Lung microvascular endothelial cell (primary cell): ENCODE measurements at places on chromosomes 3 and 15.

GRCh38 chr3:173275740-173276139, 121.8 kb upstream of the NLGN1 start:
- no peak for DNase-seq

- DNase-seq: no peak
Measured at GRCh38 chr3:197615430-197615829, 59.7 kb upstream of the BDH1 start.

DNA sequence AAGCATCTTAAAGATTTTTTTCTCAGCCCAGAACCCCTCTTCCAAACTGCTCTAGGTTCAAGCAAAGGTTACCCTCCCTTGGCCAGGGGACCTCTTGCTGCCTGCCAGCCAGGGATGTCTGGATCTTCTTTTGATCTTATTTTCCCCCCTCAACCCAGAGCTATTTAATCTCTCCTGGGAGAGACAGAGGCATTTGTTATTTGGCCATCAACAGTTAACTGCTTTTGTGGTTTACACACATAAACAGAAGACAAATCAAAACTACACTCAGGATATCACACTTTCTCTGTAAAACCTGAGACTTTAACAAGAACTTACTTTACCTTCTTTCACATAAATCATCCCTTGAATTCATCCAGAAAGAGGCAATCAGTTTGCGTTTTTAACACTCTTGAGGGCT, 272.5 kb downstream of the THSD4 start:
- no peak for DNase-seq

DNA sequence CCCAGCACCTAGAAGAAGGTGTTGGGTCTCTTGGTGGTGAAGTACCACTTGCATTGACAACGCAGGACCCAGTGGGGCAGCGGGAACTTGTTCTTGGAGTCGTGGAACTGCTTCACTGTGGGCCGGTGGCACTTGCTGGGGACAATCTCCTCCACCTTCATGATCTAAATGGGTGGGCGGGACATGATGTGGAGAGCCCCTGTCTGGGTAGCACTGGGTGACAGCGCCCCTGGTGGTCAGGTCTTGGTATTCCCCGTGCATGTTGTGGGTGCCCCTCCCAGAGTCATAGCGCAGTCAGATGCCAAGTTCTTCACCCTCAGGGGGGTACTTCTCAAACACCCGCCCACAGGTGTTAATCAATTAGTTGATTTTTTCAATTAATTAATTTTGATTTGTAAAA, 60.2 kb downstream of the AGBL1 start:
- DNase-seq: no peak

DNA sequence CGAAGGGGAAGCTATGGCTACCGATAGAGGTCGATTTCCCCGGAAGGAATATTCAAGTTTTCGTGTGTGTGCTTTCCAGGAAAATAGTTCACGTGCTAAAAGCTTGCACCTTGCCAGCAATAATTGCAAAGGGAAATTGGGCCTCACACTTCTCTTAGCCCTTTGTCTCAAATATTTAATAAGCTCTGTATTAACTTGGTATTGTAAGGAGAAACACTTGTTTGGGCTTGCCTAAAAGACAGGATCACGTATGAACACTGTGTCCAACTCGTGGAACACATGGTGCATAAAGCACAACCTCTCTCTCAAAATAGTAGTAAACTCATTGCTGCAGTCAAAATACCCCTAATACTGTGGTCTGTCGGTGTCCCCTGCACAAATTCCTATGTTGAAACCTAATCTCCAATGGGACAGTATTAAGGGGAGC, 352 bp upstream of the TMF1 start:
- DNase-seq: no peak

DNA sequence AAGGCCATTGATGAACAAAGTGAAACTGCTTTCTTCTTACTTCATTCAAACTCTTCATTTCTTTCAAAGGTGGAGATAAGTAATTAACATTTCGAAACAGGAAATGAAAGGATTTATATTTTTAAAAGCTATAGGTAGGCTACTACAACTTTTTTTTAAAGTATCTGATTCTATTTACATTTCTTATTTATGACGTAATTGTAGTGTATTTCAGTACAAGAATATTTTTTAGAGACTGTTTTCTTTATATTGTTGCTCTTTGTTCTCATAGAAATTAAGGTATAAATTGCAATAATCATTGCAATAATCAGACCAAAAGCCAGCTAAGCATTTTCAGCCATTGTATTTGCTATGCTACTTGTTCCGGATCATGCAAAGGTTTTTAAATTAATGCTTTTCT, 13.7 kb downstream of the ZFAND6 start:
- DNase-seq: no peak

GRCh38 chr15:95658799-95659198, 671.7 kb upstream of the NR2F2 start:
- DNase-seq: no peak

DNA sequence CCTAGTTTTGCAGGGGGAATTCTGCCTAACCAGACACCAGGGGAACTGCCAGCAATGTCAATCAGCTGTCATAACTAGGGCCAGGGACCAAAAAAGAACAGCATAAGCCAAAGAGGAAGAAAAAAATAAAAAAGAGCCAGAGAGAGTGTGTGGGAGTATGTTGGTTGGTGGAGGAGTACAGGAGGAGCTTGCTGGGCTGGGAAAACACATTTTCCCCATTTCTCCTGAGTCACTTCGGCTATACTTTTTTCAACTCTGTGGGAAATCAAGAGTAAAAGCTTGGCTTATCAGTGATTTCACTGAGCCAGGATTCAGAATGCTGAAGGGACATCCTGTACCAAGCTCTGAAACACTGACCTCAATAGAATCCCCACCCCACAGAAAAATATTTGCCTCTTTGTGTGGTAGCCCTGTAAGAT, 144.7 kb upstream of the DPH6 start:
- DNase-seq: peak; percentile 82

GRCh38 chr3:98974442-98974841, 72.9 kb upstream of the DCBLD2 start:
- no peak for DNase-seq

DNA sequence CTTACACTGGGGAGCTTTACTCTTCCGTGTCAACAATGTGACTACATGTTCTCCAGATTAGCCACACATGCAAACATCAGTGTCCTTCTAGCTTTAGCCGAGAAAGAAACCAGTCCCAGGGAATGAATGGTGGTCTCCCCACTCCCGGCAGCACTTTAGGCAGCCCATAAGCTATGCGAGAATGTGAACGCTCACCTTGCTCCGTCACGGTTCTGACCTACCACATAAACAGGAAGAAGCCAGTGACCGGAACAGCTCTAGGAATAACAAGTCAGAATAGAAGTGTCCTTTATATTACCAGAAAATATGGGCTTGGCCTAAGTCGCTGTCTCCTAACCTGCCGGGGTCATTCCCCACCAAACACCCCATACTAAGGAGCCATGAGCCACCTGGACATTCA, 98.0 kb upstream of the ABHD17C start:
- DNase-seq: no peak

GRCh38 chr15:67906382-67906781, 66.5 kb upstream of the RNU6-1 start:
- peak; percentile 37 for DNase-seq

DNA sequence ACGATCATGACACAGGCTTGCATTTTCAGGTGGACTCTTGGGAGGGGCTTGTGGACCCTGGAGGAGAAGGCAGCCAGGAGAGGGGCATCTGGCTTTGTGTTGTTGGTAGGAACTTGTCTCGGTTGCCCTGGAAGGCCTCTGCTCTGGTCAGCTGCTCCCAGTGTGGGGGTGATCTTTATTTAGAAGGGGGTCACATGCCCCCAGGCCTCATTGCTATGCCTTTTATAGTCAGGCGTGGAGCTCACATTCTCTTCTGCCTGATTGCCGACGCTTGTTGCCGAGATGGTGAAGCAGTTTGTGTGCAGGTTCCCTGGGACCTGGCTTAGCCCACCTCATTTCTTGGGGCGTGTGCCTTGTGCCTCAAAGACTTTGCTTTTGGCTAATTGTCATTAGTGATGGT, 66.6 kb downstream of the IGF1R start:
- DNase-seq: no peak

DNA sequence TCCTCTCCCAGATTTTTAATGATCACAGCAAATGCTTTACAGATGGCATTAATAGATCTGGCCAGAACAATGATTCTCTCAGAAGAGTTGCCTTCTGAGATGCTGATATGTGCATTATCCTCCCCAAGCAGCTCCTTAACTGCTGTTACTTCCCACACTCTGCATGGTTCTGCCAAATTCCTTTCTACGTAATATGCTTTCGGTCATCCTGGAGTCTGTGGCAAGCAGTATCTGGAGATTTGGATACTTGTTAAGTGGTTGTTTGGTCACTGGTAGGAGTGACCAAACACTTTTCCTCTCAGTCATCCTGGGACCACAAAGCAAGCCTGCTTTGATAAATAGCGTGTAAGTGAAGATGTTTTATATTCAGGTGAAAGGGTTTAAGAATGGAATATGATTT, 71.1 kb upstream of the CCNL1 start:
- no peak for DNase-seq

DNA sequence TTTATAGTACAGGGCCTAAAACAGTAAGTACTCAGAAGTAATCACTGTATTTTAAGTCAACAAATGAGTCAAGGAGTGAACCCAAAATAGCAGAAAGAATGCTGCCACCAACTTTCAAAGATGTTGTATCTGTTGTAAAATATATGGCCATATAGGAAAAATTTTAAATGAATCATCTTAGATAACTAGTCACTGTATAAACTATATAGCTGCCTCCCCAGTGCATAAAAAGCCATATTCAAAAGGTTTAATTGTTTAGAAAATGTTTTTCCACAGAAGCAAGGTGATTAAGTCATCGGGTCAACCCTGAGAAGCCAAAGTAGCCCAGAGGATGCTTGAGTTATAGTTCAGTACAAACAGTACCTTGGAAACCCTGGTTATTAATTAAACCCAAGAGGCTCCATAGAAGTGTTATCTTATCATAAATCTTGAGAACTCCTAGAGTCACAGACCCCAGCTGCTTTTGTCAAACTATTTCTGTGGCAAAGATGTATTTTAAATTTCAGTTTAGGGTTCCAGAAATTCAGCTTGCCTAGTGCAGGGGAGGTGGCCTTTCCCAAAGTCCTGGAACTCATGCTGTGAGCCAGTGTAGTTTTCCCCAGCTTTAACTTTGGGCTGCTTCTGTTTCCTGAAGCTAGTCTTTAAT, 39.2 kb downstream of the MBNL1 start:
- DNase-seq: no peak

DNA sequence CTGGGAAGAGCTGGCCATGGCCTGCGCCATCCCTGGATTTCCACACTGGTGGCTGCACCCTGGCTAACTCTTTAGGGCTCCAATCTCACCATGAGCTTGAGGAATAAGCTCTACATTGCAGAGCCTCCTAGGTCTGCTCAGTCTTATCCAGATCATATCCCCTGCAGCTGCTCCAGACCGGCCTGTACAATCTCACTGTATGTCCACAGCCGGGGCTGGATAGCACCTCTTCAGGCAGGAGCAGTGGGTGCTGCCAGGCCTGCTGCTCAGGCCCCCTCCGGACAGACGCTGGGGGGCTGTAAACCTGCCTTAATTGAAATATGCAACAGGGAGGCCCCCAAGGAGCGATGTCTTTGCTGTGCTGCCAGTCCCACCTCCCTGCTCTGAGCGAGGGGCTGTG, 15.6 kb downstream of the INSYN1 start:
- no peak for DNase-seq

GRCh38 chr3:144165482-144165881, 193.9 kb downstream of the DIPK2A start:
- no peak for DNase-seq

DNA sequence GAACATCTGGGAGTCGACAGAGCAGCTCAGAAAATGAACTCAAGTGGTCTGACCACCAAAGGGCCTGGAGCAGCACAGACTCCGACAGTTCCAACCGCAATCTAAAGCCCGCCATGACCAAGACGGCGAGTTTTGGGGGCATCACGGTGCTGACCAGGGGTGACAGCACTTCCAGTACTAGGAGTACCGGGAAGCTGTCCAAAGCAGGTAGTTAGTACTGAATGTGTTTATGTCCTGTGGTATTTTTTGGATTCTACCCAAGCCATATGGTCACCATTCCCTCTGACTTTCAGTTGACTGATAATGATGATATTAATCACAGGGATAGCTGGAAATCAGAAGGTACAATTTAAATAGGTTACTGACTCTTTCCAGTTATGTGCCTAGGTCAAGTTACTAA, 82.3 kb downstream of the ARPP21 start:
- DNase-seq: no peak

DNA sequence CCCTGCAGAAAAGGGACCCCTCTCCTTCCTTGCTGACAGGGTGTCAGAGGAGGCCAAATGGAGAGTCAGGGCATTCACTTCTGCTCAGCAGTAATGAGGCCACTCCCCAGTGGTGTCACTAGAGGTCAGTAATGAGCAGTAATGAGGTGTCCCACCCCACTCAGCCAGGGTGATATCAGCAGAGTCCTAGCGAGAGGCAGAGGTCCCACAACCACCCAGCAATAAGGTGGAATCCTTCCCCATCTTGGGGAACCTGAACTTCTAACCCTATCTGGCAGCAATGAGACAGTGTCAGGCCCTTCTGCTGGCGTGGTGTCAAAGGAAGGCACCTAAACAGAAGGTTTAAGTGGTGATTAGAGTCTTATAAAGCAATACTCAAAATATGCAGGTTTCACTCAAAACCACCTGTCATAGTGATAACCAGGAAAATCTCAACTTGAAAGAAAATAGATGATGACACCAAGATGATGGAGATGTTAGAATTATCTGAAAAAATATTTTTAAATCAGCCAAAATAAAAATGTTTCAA, 12.9 kb downstream of the OCA2 start:
- DNase-seq: peak; percentile 73

GRCh38 chr3:143480344-143480743, 360.8 kb downstream of the CHST2 start:
- peak; percentile 57 for DNase-seq

GRCh38 chr3:10504171-10505049, 976 bp downstream of the ATP2B2 start:
- no peak for DNase-seq

DNA sequence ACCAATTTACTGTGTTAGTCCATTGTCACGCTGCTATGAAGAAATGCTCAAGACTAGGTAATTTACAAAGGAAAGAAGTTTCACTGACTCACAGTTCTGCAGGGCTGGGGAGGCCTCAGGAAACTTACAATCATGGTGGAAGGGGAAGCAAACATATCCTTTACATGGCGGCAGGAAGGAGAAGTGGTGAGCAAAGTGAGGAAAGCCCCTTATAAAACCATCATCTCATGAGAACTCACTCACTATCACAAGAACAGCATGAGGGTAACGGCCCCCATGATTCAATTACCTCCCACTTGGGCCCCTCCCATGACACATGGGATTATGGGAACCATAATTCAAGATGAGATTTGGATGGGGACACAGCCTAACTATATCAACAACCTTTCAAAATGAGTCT, 20.2 kb downstream of the USF3 start:
- DNase-seq: no peak

GRCh38 chr3:129855832-129856419, 37.6 kb downstream of the TMCC1 start:
- peak; percentile 11 for DNase-seq

GRCh38 chr15:69275933-69276560, 22.7 kb upstream of the PAQR5 start:
- no peak for DNase-seq

DNA sequence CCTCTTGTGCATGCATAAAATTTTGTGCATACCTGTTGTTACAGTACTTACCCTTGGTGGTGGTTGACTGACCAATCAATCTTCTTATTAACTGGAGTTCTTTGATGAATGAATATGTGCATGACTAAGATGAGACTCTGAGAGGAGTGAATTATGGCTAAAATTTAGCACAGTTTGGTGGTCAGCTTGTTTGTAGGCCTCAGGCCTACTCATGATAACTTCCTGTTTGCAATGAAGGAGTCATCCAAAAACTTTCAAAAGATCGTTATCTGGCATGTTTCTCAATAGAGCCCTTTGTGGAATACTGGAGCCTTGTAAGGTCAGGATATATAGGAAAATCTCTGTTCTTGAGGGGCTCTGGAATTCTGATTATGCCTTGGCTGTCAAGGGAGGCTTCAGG, 66.5 kb downstream of the LEKR1 start:
- DNase-seq: no peak
